Stimulated activated CD4-positive, alpha-beta T cell treated with anti-CD3 and anti-CD28 coated beads, Interleukin-12 subunit alpha, Interleukin-12 subunit beta, amount 100 ng/mL, for 24 hours (primary cell): ENCODE measurements at places on chromosomes 5 and 9.

GRCh38 chr5:6585939-6586646, 46.8 kb downstream of the NSUN2 start:
- DNase-seq, result no peak

DNA sequence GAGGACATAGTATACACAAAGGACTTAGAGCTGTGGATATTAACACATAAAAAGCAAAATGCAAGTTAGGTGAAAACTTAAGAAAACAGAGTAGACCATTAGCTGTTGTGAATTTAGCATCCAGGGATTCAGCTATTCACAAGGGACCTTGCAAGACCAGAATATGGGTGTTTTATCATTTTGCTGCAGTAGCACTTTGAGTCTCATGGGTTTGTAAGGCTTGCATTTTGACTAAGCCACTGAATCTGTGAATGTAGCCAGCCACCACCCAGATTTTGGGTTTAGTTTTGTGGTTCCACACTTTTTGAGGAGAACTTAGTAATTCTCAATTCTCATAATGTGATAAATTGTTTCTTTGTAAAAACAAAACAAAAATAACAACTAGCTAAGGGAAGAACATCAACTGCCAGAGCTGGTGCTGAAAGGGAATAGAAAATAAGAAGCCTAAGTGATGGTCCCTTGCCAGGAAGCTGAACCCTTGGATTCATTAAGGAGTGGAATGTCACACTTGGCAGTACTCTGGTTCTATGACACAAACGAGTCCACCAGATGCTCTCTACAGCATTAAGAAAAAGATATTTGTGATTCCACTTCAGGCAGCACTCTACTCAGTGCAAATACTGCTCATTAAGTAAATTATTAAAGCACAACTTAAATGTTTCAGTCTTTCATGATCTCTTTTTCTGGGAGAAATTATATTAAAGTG, 557.4 kb upstream of the ZNF462 start:
- no peak for DNase-seq

GRCh38 chr5:35736280-35736679, 118.6 kb downstream of the SPEF2 start:
- DNase-seq, result peak; percentile 52

- DNase-seq, result no peak
These were observed 190.5 kb downstream of the NXNL2 start for GRCh38 chr9:88725300-88726019.

GRCh38 chr9:92895812-92896436, 18.1 kb upstream of the ZNF484 start:
- no peak for DNase-seq
